NK-92 treated with Interleukin-12 subunit alpha and Interleukin-12 subunit beta, amount 100 ng/mL, for 24 hours (cell line): ENCODE measurements at places on chromosomes 13 and 19.

- DNase-seq, result no peak
These were observed 39.2 kb downstream of the STK24 start for GRCh38 chr13:98537740-98538139.

GRCh38 chr19:52566588-52566987 lies 3.5 kb upstream of the ZNF701 start:
- no peak for DNase-seq

DNA sequence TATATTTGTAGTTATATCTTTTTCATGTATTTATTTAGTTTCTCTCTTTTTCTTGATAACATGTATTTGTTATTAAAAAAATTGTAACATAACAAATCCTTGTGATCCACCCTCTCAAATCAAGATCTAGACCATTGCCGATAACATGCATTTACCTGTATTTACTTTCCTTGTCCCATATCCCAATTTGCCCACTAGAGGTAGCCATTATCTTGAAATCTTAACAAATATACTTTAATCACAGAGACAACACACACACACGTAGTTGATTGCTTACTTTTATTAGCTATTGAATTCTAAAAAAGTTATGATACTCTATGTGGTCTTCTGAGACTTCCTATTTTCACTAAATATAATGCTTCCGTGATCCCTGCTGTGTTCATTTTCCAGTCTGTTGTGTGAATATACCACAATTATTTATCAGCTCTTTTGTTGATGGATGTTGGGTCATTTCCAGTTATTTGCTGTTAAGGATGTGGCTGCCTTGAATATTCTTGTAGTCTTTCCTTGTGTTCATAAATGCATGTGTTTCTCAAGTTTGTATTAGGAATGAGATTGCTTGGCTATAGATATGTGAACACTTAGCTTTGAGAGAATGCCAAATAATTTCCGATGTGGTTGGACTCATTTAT lies 31.3 kb upstream of the ZMYM2 start:
- DNase-seq, result no peak

DNA sequence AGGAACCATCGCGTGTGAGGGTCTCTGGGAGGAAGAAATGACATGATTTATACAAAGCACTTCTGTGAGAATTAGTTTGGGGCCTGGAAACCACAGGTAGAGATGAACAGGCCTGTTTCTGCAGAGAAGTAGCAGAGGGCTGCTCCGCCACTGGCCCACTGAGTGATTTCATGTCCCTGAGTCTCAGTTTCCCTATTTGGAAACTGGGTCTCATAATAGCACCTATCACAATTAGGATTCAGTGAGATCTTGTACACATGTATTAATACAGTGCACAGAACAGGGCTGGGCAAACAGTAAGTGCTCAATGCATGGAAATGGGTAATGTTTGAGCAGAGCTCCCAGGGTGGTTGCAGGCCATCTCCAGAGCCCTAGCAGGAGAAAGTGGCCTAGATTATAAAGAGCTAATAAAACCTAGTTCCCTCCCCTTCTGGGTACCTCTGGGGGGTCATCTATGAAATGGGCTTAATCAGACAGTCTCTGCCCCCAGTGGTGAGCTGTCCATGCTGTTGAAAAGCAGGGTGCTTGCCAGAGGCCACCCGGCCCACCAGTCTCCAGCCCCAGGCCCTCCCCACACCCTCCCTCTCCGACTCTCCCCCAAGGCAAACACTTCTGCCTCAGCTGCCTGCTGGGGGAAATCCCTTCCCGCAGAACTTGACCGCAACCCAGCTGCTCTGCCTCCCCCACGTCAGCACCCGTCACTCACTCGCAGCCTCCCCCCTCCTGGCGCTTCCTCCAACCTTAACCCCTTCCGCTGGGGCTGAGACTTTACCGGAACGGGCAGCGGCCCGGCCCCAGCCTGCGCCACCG lies 4.5 kb downstream of the BCL3 start:
- DNase-seq, result peak; percentile 98

- no peak for DNase-seq
These were observed 4.3 kb upstream of the NAXD start for GRCh38 chr13:110610955-110611595.

DNA sequence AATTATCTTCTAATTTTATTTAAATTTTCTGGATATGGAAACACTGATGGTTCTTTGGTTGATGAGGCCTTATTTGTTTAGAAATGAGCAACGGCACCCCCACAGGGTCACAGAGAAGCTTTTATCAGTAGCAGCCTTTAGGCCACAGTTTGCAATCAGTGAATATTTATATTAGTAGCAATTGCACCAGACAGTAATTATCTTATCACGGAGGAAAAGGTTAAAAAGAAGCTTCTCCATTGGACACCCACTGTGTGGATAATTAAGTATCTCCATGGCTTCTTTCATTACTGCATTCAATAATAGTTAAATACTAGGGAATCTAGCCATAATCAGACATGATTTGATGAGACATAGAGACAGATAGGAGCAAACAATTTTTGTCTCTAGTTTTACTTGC lies 2099.2 kb upstream of the PCDH20 start:
- no peak for DNase-seq

GRCh38 chr19:13839938-13840304 lies 37.0 kb upstream of the NANOS3 start:
- DNase-seq, result no peak

DNA sequence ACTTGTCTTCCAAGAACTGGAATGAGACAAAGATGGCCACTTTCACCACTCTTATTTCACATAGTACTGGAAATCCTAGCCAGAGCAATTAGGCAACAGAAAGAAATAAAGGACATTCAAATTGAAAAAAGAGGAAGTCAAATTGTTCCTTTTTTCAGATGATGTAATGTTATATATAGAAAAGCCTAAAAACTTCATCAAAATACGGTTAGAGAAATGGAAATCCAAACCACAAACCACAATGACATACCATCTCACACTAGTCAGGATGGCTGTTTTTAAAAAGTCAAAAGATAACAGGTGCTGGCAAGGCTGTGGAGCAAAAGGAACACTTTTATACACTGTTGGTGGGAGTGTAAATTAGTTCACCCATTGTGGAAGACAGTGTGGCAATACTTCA lies 113.3 kb upstream of the SPRY2 start:
- DNase-seq, result no peak

GRCh38 chr19:13920940-13921747 lies 15.1 kb downstream of the CC2D1A start:
- no peak for DNase-seq

- DNase-seq, result no peak
These were observed 10.0 kb upstream of the CABP5 start for GRCh38 chr19:48053856-48054255.

DNA sequence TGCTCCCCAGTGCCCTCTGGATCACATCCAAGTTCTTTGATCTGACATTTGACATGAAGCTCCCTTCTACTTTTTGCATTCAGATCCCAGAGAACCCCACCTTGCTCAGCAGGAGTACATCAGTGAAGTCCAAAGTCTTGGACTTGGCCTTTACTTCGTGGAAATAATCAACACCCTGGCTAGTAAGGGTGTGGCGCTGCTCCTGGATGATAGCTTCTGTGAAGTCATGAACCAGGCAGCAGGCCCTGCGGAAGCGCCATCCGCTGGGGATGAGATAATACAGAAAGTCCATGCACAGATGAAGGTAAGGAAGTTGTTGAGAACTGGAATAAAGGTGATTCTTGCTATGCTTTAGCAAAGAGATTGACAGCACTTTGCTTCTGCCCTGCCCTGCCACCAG lies 43.2 kb downstream of the OR10H4 start:
- no peak for DNase-seq

GRCh38 chr19:47778954-47779351 lies 450 bp downstream of the SELENOW start:
- DNase-seq, result no peak

GRCh38 chr13:86906127-86906874 lies 764.9 kb upstream of the SLITRK5 start:
- no peak for DNase-seq

- no peak for DNase-seq
These were observed 13.5 kb downstream of the ARL11 start for GRCh38 chr13:49641801-49642291.

GRCh38 chr19:18173054-18173571 lies 500 bp upstream of the IFI30 start:
- DNase-seq, result no peak

DNA sequence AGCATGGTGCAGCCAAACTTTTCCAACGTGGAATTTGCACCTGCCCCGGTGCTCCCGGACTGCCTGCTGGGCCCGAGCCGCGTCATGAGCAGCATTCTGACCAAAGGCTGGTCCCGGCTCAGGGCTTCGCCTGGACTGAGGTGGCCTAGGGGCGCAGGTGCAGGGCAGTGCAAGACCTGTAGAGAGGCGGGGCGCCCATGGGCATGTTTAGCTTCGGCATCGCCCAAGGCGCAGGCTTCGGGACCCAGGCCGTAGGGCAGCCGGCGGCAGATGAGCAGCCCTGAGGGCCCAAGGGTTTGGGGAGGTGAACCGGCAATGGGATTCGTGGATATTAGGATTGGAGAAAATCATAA lies 23.8 kb downstream of the LRFN3 start:
- DNase-seq, result no peak

- no peak for DNase-seq
These were observed 712.0 kb upstream of the GPC6 start for GRCh38 chr13:92514420-92515125.

GRCh38 chr13:48494874-48495273 lies 38.0 kb downstream of the RCBTB2 start:
- DNase-seq, result no peak

DNA sequence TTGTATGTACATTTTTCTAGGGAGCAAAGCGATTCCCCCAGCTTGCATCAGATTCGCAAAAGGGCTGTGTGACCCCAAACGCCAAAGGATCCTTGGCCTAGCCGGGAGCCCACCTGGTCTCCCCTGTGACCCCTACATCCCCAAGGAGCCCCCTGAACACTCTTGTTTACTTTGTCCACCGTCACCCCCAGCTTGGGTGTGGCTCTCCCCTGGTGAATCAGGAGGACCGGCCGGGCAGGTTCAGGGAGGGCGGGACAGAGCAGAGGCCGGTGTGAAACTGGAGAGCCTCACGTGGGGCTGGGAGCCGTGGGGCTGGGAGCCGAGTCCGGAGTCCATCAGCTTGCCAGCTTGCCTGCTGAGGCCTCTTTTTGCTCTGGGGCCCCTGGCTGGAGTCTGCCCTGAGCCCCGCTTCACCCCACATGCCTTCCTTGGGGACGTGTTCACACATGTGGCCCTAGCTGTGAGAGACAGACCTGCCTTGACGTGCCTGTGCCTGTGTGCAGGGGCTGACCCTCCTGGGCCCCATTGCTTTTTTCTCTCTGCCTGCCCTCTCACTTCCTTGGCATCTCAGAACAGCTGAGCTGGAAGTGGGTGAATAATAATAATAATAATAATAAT lies 2.0 kb downstream of the ITPKC start:
- DNase-seq, result no peak

GRCh38 chr19:42057846-42058245 lies 12.2 kb downstream of the GRIK5 start:
- no peak for DNase-seq

DNA sequence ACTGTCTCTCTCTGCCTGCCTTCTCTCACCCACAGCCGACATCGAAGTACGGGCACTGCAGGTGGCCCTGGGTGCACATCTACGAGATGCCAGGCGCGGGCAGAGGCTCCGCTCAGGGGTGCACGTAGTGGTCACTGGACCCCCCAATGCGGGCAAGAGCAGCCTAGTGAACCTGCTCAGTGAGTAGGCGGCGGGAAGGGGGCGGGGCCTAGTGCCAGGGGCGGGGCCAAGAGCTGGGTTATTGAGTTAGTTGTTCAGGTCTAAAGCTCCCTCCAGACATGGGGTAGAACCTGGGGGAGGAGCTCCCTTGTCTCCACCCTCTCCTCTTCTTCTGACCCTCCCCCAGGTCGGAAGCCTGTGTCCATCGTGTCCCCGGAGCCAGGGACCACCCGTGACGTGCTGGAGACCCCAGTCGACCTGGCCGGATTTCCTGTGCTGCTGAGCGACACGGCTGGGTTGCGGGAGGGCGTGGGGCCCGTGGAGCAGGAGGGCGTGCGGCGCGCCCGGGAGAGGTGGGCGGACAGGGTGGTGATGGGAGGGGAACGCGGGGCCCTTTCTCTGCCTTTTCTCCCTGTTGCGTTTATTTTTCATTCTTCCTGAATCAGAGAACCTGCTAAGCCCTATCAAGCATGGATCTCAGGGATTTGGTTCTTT lies 1.9 kb downstream of the GTPBP3 start:
- no peak for DNase-seq

GRCh38 chr13:29489650-29490560 lies 105.6 kb downstream of the SLC7A1 start:
- no peak for DNase-seq

GRCh38 chr19:30252214-30252613 lies 120.0 kb upstream of the ZNF536 start:
- DNase-seq, result no peak

DNA sequence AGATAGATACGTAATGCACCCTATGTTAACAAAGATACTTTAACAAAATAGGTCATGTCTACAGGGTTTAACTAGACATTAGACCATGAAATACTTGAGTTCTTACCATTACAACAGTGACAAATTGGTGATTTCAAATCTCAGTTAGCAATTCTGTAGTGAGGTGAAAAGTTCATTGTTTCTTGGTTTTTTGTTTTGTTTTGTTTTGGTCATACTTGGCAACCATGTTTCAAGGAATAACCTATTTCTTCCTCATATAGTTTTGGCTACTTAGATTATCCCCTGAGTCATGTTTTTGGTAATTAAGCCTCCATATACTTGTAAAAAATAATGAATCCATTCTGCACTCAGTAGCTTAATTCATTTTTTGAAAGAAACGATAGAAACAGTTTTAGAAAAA lies 1200.4 kb downstream of the DIAPH3 start:
- DNase-seq, result no peak

DNA sequence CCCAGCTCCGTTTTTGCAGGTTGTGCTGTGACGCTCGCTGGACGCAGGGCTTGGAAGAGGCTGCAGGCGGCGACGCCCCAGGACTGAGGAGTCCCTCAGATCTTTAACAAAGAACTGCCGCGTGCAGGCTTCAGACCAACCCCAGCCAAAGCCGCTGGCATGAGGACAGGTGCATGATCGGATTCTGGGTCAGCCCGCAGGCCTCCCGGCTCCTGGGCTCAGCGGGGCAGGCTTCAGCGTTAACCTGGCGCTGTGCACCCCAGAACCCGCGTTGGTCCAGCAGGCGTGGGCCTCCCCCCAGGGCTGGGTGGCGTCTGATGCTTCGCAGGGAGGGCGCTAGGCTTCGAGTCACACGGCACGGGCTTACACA lies 920 bp upstream of the TIMM13 start:
- no peak for DNase-seq

GRCh38 chr13:33107361-33107760 lies 91.1 kb downstream of the KL start:
- DNase-seq, result no peak

GRCh38 chr19:43690890-43691289 lies 20.9 kb upstream of the PLAUR start:
- DNase-seq, result no peak

DNA sequence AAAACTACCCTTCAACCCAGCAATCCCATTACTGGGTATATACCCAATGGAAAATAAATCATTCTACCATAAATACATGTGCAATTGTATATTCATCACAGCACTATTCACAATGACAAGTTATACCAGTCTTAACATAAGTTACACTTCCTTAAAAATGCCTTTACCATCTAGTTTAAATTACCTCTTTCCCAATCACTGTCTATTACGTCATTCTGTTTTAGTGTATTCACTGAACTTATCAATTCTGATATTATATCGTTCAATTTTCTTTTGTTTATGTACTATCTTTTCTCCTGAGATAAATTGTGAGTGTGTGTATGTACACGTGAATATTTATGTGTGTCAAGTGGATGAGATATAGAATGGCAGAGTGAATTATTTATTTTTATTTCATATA lies 1416.8 kb downstream of the OLFM4 start:
- DNase-seq, result no peak
